NCI-H69 (cell line): ENCODE measurements at places on chromosomes 16 and 17.

- DNase-seq: no peak
Measured at GRCh38 chr17:12085076-12085949, 64.6 kb downstream of the MAP2K4 start.

DNA sequence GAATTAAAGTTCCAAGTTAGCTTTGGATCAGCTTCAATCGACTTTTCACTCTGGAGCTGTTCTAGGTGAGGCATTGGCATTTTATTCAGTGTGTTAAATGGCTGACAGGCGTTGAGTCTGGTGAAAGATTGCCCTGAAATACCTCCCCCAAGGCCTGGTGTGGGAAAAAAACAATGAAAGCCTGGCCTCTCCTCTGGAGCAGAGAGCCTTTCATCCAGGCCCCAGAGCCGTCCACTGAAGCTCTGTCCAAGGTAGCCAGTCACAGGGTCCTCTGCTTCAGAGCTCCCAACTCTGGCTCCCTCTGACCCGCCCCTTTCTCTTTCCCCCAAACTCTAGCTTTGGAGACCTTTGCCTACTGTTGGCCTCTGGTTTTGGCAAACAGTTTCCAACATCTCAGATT, 123.6 kb upstream of the CRHR1 start:
- DNase-seq: no peak

DNA sequence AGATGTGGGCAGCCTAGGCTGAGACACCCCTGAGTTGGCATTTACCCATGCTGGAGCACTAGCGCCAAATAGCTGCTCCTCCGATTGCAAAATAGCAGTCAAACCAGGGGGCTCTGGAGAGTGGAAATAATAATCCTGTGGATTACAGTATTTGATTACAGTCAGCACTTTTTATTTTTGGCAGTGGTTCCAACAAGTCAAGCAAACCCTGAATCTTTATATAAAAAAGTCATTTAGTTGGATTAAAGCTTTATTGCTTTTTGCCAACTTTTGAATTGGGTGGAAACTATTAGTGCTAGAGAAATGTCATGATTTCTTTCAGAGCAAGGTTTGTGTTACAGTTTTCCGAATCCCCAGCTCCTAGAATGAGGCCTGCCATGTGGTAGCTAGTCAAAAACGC, 99.3 kb upstream of the FAM20A start:
- DNase-seq: no peak

DNA sequence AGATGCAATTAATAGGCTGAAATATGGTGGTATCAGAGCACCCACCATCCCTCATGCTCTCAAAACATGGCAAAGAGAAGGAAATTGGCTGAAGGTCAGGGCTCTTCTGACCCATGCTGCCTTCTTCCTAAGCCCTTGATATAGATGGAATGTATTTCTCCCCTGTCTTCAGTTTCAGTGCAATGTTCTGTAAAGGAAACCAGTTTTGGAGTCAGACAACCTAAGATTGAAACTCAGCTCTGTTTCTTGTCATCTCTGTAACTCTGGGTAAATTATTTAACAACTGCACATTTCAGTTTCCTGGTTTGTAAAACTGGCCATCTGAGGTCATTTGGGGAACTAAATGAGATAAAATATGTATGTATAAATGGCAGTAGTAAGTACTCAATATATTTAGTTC, 243.9 kb downstream of the CA10 start:
- no peak for DNase-seq

DNA sequence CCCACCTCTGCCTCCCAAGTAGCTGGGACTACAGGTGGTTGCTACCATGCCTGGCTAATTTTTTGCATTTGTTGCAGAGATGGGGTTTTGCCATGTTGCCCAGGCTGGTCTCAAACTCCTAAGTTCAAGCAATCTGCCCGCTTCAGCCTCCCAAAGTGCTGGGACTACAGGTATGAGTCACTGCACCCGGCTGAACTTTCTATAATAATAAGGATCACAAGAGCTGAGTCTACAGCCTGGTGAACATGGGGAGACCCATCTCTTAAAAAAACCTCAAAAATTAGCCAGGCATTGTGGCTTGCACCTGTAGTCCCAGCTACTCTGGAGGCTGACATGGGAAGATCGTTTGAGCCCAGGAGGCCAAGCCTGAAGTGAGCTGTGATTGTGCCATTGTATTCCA, 53.5 kb downstream of the WDR59 start:
- DNase-seq: no peak

GRCh38 chr16:2031081-2031577, 4.4 kb downstream of the NHERF2 start:
- no peak for DNase-seq

DNA sequence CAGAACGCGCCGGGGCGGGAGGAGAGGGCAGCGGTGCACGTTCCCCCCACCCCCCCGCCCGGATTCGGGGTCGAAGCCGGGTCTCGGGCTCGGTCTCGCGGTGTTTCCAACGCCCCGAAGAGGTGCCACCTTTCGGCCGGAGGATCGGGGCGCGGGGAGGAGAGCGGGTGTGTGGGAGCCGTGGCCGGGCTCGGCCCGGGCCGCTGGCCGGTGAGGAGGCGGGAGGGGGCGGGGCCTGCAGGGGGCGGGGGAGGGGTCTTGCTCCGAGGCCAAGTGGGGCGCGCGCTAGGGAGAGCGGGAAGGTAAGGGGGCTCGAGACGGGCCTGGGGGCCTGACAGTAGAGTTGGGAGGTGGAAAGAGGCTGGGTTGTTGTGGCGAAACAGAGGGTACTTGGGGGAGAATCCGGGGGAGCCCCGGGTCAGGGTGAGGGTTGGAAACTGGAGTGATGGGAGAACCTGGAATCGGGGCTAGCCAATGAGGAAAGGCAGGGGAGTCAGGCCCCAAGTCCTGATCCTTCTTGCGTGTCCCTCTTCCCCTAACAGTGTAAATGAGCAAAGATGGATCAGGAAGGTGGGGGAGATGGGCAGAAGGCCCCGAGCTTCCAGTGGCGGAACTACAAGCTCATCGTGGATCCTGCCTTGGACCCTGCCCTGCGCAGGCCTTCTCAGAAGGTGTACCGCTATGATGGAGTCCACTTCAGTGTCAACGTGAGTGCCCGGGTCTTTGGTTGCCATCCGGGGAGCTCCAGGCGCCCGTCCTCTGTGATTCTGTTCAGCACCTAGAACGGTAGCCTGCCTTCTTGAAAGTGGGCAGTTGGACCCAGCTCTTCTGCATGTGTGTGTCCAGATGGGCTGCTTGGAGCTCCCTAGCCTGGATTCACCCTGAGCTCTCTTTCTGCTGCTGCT, 873 bp downstream of the SETD1A start:
- peak; percentile 84 for DNase-seq

- DNase-seq: no peak
Measured at GRCh38 chr16:354291-354881, 1.9 kb upstream of the AXIN1 start.

DNA sequence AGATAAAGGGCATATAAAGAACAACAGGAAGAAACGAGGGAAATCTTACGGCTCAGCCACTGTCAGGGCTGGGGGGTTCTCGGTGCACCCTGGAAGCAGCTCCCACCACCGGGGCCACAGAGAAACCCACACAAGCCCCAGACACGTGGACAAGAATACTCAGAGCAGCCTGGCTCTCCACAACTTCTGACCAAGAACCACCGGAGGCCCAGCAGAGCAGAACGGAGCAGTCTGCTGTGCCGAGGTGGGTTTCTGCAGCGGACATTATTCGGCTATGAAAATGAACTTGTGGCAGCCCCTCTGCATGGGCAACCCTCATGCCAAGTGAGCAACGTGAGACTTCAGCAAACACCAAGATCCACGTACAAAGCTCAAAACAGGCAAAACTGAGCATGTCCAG, 6.8 kb downstream of the DNASE1 start:
- DNase-seq: no peak

GRCh38 chr16:27226476-27226875, 23.1 kb downstream of the KDM8 start:
- peak; percentile 75 for DNase-seq

DNA sequence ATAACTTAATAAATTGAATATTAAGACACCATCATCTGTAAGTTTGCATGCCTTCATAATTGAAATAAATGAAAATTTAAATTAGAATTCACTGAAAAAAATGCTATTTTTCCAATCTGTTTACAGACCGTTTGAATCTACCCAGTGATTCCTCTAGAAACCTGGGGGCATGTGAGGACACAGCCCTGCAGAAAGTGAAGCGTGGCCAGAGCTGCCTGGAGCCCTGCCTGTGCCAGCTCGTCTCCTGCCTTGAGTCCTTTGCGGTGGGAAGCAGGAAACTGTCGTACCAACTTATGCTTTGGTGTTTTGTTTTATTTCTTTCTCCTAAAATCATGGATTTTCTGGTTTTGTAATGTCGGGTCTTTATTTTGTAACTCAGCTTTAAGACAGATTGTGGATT, 67.8 kb upstream of the FA2H start:
- no peak for DNase-seq

DNA sequence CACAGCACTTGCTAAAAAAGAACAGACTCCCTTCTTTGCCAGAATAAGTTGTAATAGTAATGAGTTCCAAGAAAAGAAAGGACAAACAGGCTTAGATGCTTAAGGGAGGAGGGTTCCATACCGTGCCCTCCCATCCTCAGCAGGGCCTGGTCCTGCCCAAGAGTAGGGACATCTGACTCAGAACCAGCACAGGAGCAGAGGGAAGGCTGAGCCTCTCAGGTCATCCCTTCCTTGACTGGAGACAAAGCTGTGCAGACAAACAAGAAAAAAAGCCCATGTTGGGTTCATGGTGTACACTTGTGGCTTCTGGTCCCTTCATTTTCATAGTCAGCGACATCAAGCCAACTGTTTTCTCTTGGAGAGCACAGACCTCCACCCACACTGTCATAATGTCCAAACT, 44.2 kb upstream of the NDRG4 start:
- DNase-seq: no peak

GRCh38 chr17:59437791-59438281, 106.4 kb downstream of the YPEL2 start:
- no peak for DNase-seq

DNA sequence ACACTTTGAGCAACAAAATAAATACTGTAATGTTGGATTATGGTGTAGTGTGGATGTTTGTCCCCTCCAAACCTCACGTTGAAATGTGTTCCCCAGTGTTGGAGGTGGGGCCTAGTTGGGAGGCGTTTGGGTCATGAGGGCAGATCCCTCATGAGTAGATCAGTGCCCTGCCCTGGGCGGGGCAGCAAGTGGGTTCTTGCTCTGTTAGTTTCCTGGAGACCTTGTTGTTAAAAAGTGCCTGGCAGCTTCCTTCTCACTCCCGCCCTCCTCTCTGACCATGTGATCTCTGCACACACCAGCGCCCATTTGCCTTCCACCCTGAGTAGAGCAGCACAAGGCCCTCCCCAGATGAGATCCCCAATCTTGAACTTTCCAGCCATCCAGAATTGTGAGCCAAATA, 67.7 kb downstream of the MPRIP start:
- no peak for DNase-seq

DNA sequence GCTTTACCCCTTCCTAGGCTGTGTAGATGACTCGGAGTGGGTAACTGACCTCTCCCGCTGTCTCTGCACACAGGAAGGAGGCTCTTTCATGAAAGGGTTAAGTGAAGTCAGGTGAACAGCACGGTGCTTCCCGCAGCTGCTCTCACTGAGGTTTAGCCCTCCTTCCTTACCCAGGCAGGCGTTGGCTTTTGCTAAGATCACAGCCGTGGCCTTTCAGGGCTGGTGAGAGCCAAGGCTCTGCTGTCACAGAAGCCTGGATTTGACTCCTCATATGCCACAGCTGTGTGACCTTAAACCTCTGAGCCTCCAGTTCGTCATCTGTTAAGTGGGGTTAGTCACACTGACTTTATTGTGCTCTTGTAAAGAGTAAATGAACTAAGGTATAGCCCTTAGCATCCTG, 90.9 kb upstream of the PLCG2 start:
- no peak for DNase-seq

- DNase-seq: no peak
Measured at GRCh38 chr17:42880776-42881310, 19.8 kb upstream of the G6PC1 start.

DNA sequence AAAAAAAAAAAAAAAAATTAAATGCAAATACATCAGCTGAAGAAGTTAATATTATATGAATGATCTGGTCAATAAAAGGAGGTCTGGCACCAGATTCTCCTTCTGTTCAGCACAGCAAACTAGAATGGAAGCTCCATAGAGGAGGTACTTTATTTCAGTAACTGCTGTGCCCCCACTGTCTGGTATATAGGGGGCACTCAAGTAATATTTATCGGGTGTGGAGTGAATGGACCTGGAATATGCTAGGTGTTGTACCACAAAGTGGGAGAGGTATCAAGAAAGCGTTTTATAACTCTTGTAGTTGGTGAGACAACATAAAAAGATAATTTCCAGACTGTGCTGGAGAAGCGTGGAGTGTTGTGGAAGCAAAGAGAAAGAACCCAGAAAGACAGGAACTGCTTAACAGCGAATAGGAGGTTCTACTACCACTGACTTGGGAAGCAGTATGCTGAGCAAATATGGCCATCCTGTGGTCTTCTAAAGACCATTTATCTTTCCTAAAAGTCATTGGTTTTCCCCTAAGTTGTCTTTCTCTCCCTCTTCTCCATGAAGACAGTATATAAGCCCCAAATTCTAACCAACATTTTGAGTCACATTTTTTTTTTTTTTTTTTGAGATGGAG, 12.2 kb upstream of the PRKCA start:
- peak; percentile 70 for DNase-seq

DNA sequence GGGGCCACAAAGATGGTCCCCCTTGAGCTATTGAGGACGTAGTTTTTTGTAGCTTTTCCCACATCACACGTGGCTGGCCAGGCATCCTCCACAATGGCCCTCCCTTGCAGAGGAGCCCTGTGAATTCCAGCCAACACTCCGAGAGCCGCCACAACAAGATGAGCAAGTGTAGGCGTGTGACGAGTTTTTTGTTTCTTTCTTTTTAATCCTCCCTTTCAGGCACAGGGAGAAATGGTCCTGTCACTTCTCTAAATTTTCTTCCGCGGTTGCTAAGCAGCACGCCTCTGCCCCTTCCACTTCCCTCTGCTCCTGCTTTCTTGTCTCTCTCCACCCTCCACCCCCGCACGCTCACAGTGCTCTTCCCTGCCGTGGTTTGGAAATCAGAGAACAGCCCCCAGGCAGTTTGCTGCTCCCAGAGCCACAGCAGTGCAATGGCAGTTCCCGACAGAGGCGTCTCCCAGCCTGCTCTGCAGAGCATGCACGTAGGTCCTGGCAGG, 68.0 kb upstream of the MRTFB start:
- peak; percentile 90 for DNase-seq

GRCh38 chr16:47150067-47150466, 6.3 kb upstream of the NETO2 start:
- DNase-seq: no peak
